B cell (primary cell): ENCODE measurements at places on chromosomes 4 and X. TPM values are rescaled to one million over a fixed set of nuclear protein-coding genes. Genes with fewer than 3 reads are reported as not detected.

ETDA gene
- not detected in 2 replicates for total RNA-seq

DNA sequence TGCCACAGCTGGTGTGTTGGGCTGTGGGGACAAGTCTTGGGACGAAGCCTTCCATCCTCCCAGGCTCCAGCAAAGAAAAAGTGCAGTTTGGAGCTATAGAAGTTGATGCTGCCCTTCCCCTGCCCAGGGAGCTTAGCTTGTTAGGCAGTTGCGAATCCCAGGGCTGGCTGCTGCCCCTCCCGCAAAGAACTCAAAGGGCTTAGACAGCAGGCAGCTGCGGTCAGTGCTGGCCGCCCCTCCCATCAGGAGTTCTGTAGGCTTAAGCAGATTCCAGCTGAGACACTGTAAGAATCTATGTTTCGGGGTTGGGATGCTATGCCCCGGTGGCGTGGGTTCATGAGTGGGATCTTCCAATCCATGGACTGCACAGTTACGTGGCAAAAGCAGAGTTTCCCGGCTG lies 956.7 kb downstream of the GLUD2 start:
- DNase-seq: no peak
- H3K27me3 ChIP-seq: no peaks in the 10 kb centered on the region
- no peaks in the 10 kb centered on the region for H3K4me1 ChIP-seq
- no peak overlapping the region for H3K4me3 ChIP-seq
- H3K36me3 ChIP-seq: no peaks in the 10 kb centered on the region

- no peak for DNase-seq
- H3K27ac ChIP-seq: no peak overlapping the region
- H3K4me3 ChIP-seq: no peak overlapping the region
- H3K36me3 ChIP-seq: no peaks in the 10 kb centered on the region
Measured at GRCh38 chr4:22192084-22192511, 243.5 kb upstream of the KCNIP4 start.

DNA sequence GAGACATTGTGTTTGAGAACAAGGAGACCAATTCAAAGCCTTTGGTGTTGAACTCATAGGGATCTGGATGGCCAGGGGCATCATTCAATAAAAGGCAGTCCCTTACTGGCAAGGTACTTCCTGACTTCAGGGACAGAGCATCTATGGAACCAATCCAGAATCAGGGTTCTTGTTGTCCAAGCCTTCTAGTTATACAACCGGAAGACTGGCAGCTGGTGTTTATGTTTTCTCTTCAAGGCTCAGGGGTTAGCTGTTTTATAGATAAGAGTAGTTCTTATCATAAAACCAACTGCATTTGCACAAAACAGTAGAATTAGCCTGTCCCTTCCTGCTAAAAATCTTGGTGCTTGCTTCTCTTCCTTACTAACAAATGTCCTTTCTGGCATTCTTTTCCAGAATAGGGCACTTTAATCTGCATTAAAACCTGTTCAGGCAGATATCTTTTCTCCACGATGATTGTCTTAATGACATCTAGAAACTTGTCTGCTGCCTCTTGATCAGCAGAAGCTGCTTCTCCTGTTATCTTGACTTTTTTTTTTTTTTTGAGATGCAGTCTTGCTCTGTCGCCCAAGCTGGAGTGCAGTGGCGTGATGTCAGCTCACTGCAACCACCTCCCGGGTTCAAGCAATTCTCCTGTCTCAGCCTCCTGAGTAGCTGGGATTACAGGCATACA lies 38.4 kb upstream of the ARHGEF6 start:
- H3K27ac ChIP-seq: no peak overlapping the region
- DNase-seq: no peak
- H3K27me3 ChIP-seq: no peaks in the 10 kb centered on the region
- no peak overlapping the region for H3K4me3 ChIP-seq
- H3K36me3 ChIP-seq: no peaks in the 10 kb centered on the region

DNA sequence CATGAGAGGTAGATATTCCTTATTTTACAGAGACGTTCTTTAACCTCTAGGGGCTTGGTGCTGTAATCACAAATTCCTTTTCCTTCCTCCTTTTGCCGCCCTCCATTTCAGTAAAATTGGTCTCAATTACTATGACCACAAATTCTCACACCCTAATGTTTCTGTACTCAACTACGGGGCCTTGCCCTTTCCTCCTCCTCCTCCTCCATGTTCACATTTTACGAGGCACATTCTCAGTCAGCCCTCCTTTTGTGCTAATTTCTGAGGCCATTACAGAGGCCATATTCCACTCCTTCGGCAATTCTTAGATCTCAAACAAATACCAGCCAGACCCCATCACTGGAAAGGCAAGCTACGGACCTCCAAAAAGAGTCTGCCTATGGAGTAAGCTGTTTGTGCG lies 92.1 kb downstream of the SH3KBP1 start:
- no peaks in the 10 kb centered on the region for H3K27me3 ChIP-seq
- no peaks in the 10 kb centered on the region for H3K36me3 ChIP-seq
- no peak overlapping the region for H3K27ac ChIP-seq

DNA sequence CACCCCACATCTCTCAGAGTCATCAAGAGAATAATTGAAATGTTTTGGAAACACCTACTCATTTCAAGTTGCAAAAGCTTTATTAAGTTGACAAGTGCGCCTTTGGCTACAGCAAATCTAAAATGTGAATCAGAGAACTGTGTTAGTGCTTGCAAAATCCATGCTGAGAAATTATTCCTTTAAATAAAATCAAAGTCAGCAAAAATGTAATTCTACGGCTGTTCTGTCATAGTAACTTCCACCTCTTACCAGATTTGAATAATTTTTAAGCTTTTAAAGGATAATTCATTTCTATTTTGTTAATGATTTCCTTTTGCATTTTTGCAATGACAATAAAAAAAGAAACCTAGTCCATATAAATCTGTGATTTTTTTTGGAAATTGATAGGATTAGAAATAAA lies 1779.1 kb downstream of the STIM2 start:
- no peaks in the 10 kb centered on the region for H3K4me1 ChIP-seq
- no peak overlapping the region for H3K27ac ChIP-seq
- no peaks in the 10 kb centered on the region for H3K36me3 ChIP-seq
- H3K4me3 ChIP-seq: no peak overlapping the region
- no peaks in the 10 kb centered on the region for H3K27me3 ChIP-seq

- H3K27me3 ChIP-seq: no peaks in the 10 kb centered on the region
- no peak overlapping the region for H3K4me3 ChIP-seq
- H3K4me1 ChIP-seq: peaks cover 3% of the 10 kb centered on the region
- no peak overlapping the region for H3K27ac ChIP-seq
Measured at GRCh38 chrX:54484666-54485065, 11.4 kb downstream of the FGD1 start.

- H3K4me1 ChIP-seq: peaks cover 14% of the 10 kb centered on the region
- H3K27me3 ChIP-seq: no peaks in the 10 kb centered on the region
- H3K4me3 ChIP-seq: no peak overlapping the region
- DNase-seq: no peak
- H3K27ac ChIP-seq: no peak overlapping the region
Measured at GRCh38 chr4:88010966-88011365, 3.5 kb downstream of the PKD2 start.
